ENCODE measurements at places on chromosomes 7 and 10. TPM values are rescaled to one million over a fixed set of nuclear protein-coding genes. Genes with fewer than 3 reads are reported as not detected.

GRCh38 chr7:139047970-139048369, 12.1 kb upstream of the ZC3HAV1L start:
- no peak for DNase-seq

GRCh38 chr10:29886299-29886698, 173.1 kb downstream of the JCAD start:
- DNase-seq, result no peak

TDRD1 gene
- not detected for total RNA-seq

CPXM2 gene
- 48.1 TPM for total RNA-seq

DNA sequence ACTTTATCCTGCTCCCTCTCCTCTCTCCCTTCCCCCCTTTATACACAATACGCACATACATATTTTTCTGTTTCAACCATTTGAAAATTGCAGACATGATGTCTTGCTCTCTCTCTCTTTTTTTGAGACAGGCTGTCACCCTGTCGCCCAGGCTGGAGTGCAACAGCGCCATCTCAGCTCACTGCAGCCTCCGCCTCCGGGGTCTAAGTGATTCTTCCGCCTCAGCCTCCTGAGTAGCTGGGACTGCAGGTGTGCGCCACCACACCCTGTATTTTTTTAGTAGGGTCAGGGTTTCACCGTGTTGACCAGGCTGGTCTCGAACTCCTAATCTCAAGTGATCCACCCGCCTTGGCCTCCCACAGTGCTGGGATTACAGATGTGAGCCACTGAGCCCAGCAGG, 38.5 kb downstream of the KLHDC10 start:
- DNase-seq, result no peak

- DNase-seq, result no peak
These were observed 12.8 kb downstream of the OR2F1 start for GRCh38 chr7:143967398-143967797.

CAMK1D gene
- 1.5 TPM for total RNA-seq

DNA sequence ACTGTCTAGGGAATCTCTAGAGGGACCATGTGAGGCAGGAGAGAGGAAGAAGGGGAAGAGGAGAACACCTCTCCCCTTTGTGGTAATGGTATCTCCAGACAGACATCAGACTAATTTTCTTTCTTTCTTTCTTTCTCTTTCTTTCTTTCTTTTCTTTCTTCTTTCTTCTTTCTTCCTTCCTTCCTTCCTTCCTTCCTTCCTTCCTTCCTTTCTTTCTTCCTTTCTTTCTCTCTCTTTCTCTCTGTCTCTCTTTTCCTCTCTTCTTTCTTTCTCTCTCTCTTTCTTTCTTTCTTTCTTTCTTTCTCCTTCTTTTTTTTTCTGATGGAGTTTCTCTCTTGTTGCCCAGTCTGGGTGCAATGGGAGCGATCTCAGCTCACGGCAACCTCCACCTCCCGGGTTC, 73.2 kb upstream of the PAX2 start:
- no peak for DNase-seq

GRCh38 chr7:33671531-33672262, 233.6 kb upstream of the BMPER start:
- no peak for DNase-seq

- peak; percentile 54 for DNase-seq
These were observed 17.8 kb downstream of the ENO4 start for GRCh38 chr10:116866987-116867595.

- DNase-seq, result no peak
These were observed 1.3 kb upstream of the NMT2 start for GRCh38 chr10:15169555-15170401.

DNA sequence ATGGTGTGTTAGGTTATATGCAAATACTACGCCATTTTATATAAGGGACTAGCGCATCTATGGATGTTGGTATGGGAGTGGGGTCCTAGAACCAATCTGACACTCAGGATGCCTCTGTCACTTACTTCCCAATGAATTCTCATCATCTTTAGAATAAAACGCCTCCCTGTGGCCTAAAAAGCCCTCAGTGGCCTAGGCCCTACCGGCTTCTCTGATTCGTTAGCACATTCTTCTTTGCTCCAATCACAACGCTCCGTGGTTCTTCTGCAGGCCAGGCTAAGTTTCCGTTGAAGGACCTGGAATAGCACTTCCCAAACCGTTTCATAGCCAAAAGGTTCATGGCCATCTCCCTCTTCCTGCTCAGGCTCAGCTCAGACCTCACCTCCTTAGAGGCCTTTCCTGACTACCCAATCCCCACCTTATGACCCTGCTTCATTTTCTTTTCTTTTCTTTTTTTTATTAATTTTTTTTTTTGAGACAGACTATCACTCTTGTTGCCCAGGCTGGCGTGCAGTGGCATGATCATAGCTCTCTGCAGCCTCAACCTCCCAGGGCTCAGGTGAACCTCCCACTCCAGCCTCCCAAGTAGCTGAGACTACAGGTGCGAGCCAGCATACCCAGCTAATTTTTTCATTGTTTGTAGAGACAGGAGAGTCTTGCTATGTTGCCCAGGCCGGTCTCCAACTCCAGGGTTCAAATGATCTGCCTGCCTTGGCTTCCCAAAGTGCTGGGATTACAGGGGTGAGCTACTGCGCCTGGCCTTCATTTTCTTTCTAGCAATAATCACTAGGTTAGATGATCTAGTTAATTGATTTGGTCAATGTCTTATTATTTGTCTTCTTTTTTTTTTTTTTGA, 24.5 kb upstream of the YWHAG start:
- DNase-seq, result peak; percentile 26

- DNase-seq, result no peak
These were observed 5.4 kb downstream of the SLIT1 start for GRCh38 chr10:97180363-97180755.

TUBB8 gene
- not detected for total RNA-seq
